ENCODE measurements at places on chromosomes 16 and 17. TPM values are rescaled to one million over a fixed set of nuclear protein-coding genes. Genes with fewer than 3 reads are reported as not detected.

Gene FMNL1
- total RNA-seq = 6.3 TPM

Gene ADAMTS18
- total RNA-seq = 0.07 TPM

Gene ULK2
- 10.8 TPM for total RNA-seq

Gene RPGRIP1L
- total RNA-seq = 11.7 TPM

Gene FAAP100
- total RNA-seq = 54.0 TPM

Gene PERCC1
- not detected for total RNA-seq

Gene CDYL2
- 5.4 TPM for total RNA-seq

Gene CHTF18
- total RNA-seq = 120 TPM

Gene ZNF385C
- 3.1 TPM for total RNA-seq

Gene BRIP1
- total RNA-seq = 18.3 TPM

Gene SCGB1C2
- not detected for total RNA-seq

Gene MYH13
- not detected for total RNA-seq

Gene ZFP90
- 14.8 TPM for total RNA-seq

Gene SLC16A6
- total RNA-seq = 0.33 TPM

Gene ZNF771
- total RNA-seq = 9.7 TPM

Gene CBLN1
- total RNA-seq = 4.7 TPM

Gene GAS7
- 4.8 TPM for total RNA-seq

Gene ACD
- 38.2 TPM for total RNA-seq

Gene HAS3
- total RNA-seq = 98.4 TPM

Gene MT1G
- total RNA-seq = 23.4 TPM

Gene HS3ST2
- 3.1 TPM for total RNA-seq

Gene RPRML
- total RNA-seq = 1.4 TPM

Gene GAS2L2
- not detected for total RNA-seq

Gene ZPBP2
- total RNA-seq = not detected

Gene KLHL10
- 0.46 TPM for total RNA-seq

Gene CTF1
- total RNA-seq = 0.72 TPM

Gene SSTR5
- 0.22 TPM for total RNA-seq

Gene ST6GALNAC1
- total RNA-seq = not detected

Gene TAT
- total RNA-seq = not detected

Gene MYH11
- total RNA-seq = 0.88 TPM

Gene PHAF1
- 18.2 TPM for total RNA-seq

Gene POLG2
- total RNA-seq = 35.5 TPM

Gene TMEM204
- total RNA-seq = not detected

Gene CCL11
- not detected for total RNA-seq

Gene TBC1D3K
- not detected for total RNA-seq

Gene LGALS3BP
- 69.8 TPM for total RNA-seq

Gene PPP1R1B
- total RNA-seq = 15.5 TPM

Gene NPIPB13
- 14.3 TPM for total RNA-seq

Gene NLRC3
- 0.44 TPM for total RNA-seq

Gene CHST4
- total RNA-seq = 6.8 TPM

Gene DOC2B
- total RNA-seq = 1.9 TPM

Gene ALKBH5
- total RNA-seq = 92.5 TPM

Gene CDC42EP4
- total RNA-seq = 28.2 TPM

Gene JUP
- total RNA-seq = 87.9 TPM

Gene KRT32
- total RNA-seq = not detected

Gene GLTPD2
- not detected for total RNA-seq

Gene STXBP4
- 16.5 TPM for total RNA-seq

Gene ST6GALNAC2
- 0.46 TPM for total RNA-seq

Measured in H9 (cell line).